Stimulated activated CD4-positive, alpha-beta T cell treated with anti-CD3 and anti-CD28 coated beads, Interleukin-15, amount 100 ng/mL, for 1 hour (primary cell): ENCODE measurements at places on chromosomes 2 and 18.

- no peak for DNase-seq
These were observed 19.5 kb downstream of the MYO1B start for GRCh38 chr2:191264647-191265081.

DNA sequence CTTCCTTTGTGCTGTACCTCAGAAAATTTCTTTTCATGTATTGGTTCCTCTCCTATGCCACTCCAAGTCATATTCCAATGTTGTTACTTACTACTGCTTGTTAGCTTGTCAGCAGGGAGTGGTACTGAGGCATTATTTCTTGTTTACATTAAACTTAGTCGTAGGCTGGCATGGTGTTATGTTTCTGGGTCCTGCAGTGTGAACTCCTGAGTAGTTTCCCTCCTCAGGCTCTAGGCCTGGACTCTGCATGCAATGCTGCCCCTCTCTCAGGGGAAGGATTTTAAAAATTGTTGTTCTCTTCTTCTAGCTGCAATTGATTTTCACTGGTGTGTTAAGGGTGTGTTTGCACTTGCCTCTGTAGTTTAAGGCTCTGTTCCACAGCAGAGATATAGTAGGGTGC, 671.6 kb downstream of the PLCL1 start:
- DNase-seq = no peak

- no peak for DNase-seq
These were observed 680 bp upstream of the FHOD3 start for GRCh38 chr18:36296650-36297416.

DNA sequence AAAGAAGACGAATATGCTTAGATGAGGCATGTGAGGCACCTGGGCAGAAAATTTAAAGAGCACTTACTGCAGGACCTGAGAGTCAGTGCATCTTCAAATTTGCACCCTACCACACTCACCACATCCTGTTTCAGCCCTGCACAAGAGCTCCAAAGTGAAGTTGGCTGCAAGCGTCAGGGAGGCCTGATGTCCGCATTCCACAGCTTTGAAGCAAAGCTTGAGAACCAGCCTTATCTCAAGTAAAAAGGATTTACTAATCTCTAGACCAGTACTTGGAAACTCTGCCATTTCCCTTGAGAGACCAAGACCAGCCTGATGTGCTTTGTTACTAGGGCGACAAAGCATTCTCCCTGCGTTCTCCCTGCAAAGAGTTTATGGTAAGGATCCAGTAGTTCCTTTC, 3.4 kb upstream of the ASNSD1 start:
- DNase-seq = no peak

- DNase-seq = no peak
These were observed 56.0 kb upstream of the RAB6C start for GRCh38 chr2:129923265-129924091.
